Astrocyte of the spinal cord (primary cell): ENCODE measurements at places on chromosomes 5 and 9.

GRCh38 chr5:62707131-62707530, 128.5 kb downstream of the LRRC70 start:
- no peak for DNase-seq

DNA sequence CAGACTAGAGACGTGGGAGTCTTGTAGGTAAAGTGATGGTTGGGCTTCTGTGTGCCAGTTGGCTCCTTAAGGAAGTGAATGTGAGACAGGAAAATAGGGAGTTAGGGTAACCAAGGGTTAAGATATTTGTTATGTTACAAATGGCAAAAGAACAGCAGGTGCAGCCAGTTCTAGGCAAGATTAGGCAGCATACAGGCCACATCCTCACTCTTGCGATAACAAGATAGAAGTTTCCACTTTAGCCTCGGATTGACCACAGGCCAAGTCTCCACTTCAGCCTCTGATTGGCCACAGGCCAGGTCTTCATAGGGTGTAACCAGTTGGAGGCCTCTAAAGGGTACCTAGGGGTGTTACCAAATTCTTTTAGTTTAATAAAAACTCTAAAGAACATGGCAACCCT, 54.6 kb upstream of the ABCA1 start:
- no peak for DNase-seq

GRCh38 chr9:123660691-123661466, 269.0 kb downstream of the DENND1A start:
- DNase-seq: no peak

DNA sequence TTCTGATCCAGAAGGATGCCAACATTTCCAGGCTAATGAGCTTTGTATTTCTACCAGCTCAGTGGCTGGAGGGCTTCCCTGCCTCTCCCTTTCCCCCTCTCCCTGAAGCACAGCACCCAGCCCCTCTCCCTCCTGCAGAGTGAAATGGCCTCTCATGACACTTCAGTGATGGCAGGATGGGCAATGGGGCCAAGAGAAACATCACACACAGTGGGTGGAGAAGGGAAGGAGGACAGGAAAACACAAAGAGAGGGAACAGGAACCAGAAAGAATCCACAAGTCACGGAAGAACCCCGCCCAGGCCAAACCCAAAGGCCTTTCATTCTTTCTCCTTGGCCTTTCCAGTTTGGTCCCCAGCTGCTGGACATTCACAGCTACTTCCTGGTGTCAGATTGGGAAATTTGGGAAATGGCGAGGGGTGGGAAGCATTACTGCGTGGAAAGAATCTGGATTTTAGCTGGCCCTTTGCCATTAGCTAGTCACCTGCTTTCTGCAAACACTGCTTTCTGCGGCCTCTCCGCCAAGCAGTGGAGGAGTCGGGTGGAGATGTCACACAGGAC, 82.6 kb downstream of the GLDC start:
- peak; percentile 24 for DNase-seq

DNA sequence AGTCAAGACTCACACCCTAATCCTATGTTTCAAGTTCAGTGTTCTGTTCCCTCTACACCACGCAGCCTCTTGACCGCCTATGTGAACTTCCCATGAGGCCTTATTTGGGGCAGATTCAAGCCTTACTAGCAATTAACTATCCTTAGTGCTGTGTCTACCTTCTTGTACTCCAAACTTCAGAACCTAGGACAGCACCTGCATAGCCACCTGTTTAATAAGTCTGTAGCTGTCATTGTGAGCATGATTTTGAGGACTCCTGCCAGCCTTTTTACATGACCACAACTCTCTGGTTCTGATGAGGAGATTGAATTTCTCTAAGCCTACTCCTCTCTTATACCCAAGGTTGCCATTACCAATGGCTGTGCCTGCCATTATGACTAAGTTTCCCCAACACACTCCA, 50.8 kb upstream of the PCSK1 start:
- DNase-seq: peak; percentile 64

- peak; percentile 99 for DNase-seq
Observed at GRCh38 chr5:167814828-167815227, 476.6 kb upstream of the WWC1 start.

GRCh38 chr9:123493627-123494026, 137.6 kb downstream of the CRB2 start:
- DNase-seq: no peak

DNA sequence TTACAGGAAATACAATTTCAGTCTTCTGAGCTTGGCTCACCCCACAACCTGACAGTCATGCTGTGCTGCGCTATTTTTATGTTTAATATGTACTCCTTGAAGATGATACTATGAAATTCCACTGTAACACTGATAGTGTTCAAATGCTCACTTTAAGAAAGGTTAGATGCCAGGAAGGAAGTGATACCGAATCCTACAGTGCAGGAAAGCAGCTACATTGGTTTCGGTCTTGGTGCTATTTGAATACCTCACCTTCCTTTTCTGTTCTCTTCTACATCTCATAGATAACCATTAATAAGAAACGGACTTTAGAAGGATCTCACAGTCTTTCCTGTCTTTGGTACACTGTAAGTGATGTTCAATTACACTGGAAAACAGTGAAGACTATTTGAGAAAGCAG, 117.6 kb downstream of the SEMA5A start:
- no peak for DNase-seq

DNA sequence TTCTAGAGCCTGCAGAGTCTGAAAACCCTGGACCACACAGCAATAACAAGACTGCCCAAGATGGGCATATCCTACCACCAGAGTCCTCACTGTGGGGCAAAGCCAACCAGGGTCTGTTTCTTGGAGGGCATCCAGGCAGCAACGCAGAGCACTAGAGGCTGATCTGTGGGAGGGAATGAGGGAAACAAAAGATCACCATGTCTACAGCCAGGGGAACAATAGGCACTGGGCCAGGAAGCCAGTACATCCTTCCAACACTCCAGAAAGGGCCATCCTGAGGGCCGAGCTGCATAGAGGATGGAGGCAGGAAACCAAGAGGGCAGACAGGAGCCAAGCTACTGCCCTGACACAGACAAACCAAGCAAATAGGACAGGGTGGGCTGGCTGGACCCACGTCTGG, 416.1 kb upstream of the IRX4 start:
- DNase-seq: no peak

- DNase-seq: peak; percentile 93
Observed at GRCh38 chr9:98248737-98249474, 6.5 kb downstream of the TBC1D2 start.

- peak; percentile 52 for DNase-seq
Observed at GRCh38 chr9:36632892-36633291, 60.2 kb downstream of the MELK start.

DNA sequence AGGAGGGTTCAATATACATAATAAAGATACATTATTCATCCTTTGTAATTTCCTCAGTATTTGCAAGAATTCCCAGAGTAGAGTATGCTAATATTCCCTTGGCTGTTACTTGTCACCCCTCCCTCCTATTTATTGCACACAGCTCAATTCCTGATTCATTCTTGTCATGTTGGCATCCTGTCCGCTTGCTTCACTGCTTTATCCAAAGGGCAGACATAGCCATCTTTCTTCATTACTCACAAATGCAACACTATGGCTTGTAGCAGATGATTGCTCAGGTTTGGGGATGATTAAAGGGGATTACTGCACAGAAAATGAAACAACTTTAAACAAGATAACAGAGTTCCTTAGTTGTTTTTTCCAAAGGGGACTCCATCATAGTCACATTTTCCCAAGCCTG, 1.2 kb upstream of the IL33 start:
- DNase-seq: no peak

DNA sequence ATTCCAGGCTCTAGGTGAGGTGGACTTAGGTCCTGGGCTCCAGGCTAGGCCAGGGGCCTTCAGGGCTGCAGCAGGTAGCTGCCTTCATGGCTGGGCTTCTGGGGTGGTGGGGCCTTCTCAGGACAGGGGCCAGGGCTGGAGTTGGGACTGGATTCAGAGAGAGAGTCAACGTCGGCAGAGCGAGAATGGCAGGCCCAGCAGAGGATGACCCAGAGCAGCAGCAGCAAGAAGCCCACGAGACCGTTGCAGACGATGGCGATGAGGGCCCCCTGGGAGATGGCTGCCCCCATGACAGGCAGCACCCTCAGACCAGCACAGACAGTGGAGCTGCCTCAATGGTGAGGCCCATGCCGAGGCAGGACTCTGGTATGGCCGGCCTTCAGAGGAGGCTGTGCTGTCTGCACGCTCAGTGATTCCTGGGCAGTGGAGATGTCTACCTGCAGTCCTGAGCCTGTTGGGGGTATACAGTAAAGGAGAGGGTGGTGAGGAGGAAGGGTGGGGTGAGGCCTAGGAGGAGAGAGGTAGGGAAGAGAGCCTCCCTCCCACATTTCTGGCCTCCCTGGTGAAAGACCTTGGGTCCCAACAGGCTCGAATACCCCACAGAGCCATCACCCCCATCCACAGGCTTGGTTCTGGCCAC, 1.3 kb downstream of the ENHO start:
- no peak for DNase-seq

- DNase-seq: no peak
Observed at GRCh38 chr9:91921371-91921770, 28.7 kb downstream of the ROR2 start.

GRCh38 chr5:124752854-124753720, 6.6 kb upstream of the ZNF608 start:
- no peak for DNase-seq

- peak; percentile 37 for DNase-seq
Observed at GRCh38 chr9:120348951-120349429, 231.0 kb downstream of the CDK5RAP2 start.

DNA sequence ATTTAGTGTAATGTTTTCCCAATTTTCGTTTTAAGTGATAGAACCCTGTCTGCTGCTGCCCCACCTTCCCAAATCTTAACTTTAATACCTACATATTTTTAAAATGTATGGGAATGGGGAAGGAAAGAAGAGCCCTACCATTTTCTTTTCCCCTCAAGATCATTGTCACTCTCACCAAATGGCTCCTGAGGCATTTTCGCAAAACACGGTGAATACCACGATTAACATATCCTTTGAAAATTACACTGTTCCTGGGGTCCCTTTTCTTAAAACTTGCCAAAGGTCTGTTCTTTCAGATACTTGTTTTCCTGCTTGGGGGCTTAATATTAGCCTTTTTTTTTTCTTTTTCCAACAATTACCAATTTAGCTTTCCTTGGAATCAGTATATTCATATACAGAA, 36.1 kb downstream of the CERT1 start:
- DNase-seq: no peak

- DNase-seq: no peak
Observed at GRCh38 chr9:77809552-77809951, 161.4 kb upstream of the GNA14 start.

- no peak for DNase-seq
Observed at GRCh38 chr5:29169886-29170285, 2023.6 kb upstream of the CDH6 start.

DNA sequence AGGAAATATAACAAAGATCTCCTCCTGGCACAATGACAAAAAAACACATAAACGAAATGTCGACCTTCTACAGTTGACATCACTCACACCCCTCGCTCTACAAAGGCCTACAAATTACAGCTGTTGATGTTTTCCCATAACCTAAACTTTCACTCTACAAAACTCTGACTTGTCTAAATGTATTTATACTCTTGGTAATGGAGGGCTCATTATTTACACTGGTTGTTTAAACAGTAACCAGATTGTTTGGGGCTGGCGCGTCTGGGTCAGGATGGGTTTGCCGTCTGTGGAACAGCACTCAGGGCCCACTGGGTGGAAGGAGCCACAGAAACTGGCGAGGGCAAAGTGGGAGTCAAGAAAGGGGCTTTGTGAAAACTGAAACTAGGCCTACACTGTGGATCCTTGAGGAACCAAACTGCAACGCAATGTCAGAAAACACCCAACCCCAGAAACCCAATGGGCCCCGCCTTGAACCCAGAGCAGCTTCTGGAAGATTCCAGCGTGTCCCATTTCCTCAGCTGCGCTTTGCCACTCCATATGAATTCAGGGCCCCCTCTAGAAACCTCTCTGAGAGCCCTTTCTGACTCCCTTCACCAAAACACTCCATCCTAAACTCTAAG, 136.7 kb downstream of the ROR2 start:
- DNase-seq: no peak

GRCh38 chr5:135502836-135503520, 32.8 kb downstream of the NEUROG1 start:
- DNase-seq: no peak

DNA sequence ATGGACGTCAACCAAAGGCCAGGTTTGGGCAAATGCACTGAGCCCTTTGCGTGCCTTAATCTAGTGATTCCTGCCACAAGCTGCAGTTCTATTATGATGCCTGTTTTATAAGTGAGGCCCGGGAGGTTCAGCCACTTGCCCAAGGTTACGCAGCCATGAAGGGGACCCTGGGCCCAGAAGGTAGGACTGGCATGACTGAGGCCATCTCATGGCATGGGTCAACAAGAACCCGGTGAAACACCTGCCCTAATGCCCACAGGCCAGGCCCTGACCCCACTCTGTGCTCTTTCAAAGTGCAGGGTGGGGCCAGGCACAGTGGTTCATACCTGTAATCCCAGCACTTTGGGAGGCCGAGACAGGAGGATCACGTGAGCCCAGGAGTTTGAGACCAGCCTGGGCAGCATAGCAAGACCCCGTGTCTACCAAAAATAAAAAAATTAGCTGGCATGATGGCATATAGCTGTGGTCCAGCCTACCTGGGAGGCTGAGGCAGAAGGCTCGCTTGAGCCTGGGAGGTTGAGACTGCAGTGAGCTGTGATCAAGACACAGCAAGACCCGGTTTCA, 8.6 kb downstream of the NINJ1 start:
- no peak for DNase-seq

DNA sequence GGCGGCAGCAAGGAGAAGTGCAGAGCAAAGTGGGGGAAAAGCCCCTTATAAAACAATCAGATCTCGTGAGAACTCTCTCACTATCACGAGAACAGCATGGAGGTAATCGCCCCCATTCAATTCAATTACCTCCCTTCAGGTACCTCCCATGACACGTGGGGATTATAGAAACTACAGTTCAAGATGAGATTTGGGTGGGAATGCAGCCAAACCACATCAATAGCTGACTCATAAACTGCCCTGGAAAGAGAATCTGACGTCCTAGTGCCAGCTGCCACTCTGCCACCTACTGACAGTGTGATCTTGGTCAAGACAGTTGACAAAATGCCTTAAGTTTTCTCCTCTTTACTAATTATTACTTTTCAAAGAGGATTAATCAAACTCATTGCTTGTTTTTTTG, 128.3 kb downstream of the GPBP1 start:
- peak; percentile 71 for DNase-seq
